ENCODE measurements at places on chromosomes 16 and 17.

DNA sequence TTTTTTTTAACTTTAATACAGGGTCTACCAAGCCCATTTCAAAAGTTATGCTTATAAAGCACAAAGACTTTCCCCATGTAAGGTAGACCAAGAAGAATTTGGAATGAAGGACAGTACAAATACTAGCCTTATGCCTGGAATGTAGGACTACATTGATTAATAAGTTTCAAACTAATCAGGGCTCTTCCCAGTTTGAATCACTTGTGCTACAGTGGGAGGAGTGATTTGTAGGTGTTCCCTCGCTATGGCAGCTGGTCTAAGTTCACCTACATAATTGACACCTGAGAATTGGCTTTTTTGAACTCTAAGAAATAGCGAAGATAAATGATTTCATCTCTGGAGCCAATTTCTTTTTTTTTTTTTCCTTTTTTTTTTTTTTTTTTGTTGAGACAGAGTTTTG is 18.6 kb downstream of the TMEM238L start:
- no peak for DNase-seq

DNA sequence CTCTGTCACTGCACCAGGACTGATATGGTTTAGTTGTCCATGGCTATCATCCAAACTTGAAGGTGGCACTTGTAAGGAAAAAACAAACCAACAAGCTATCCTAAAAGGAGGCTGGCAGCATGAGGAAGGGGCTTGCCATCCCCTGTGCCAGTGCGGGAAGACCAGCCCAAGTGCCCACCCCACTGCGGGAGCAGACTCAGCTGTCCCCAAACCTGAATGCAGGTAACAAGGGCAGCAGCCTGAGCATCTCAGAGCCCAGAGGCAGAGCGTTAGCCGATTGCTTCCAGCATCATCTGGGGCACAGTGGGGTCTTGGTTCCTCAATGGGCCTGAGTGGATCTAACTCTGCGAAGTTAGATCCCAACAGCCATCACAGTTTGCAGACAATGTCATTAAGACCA is 29.2 kb upstream of the C16orf78 start:
- no peak for DNase-seq

DNA sequence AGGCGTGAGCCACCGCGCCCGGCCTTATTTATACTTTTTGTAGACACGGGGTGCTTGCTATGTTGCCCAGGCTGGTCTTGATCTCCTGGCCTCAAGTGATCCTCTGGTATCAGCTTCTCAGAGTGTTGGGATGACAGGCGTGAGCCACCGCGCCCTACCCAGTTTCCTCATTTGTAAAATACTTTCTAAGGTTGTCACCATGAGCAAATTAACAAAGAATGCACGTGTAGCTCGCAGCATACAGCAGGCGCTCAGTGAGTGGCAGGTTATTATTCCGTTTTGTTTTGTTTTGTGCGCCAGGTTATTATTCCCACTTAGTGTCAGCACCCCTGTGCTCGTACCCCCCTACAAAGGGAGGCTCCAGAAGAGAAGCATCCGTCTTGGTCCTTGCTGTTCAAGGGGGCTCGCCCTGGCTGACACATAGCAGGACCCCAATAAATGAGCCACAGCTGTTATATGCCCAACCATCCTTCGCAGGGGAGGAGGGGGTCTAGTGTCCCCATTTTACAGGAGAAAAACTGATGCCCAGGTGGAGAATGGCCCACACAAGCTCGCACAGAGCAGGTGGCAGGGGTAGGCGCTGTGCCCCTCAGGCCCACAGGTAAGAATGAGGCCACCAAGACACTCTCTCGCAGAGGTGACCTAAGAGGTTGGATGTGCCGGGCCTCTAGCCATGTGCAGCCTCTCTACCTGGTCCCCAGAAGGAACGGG is 686 bp upstream of the MIEF2 start:
- DNase-seq = no peak

GRCh38 chr16:67927131-67927941 is 4.3 kb downstream of the CTRL start:
- no peak for DNase-seq
